ENCODE measurements at places on chromosomes 1 and 21. TPM values are rescaled to one million over a fixed set of nuclear protein-coding genes. Genes with fewer than 3 reads are reported as not detected.

PPP1R12B gene
- total RNA-seq, result 14.6 TPM

KRTAP10-5 gene
- not detected for total RNA-seq

LCE2A gene
- total RNA-seq, result 9.9 TPM

DNA sequence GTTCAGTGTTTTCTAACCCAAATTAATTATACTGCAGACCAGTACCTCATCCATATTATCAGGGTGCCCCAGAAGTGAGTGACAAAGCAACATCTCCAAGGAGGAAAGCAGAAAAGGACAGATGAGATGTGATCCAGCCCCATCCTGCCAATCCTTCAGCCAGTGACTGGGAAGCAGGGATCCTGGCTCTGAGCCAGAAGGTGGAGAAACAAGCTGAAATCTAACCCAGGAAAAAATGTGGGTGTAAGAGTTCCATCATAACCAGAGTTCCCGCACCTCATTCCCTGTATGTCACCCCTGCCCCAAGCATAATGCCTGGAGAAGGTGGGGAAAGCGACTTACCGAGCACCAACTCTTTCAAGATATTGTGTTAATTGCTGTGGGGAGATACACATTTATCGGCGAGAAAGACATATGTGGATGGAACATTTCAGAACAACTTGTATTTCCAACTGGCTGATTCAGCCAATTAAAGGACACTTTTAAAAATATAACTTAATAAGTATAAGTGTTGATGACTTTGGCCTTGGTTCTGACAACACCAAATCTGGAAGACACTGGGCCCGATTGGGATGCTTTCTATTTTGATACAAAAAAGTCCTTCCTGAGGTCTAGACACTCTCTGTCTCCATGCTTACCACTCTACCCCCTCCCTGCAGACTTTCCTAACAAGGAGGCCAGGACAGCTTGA lies 14.9 kb downstream of the PLEKHA6 start:
- H3K36me3 ChIP-seq, result no peaks in the 10 kb centered on the region
- H3K27ac ChIP-seq, result no peak overlapping the region
- no peak overlapping the region for H3K4me3 ChIP-seq
- peaks cover 31% of the 10 kb centered on the region for H3K4me1 ChIP-seq
- no peak for DNase-seq

DNA sequence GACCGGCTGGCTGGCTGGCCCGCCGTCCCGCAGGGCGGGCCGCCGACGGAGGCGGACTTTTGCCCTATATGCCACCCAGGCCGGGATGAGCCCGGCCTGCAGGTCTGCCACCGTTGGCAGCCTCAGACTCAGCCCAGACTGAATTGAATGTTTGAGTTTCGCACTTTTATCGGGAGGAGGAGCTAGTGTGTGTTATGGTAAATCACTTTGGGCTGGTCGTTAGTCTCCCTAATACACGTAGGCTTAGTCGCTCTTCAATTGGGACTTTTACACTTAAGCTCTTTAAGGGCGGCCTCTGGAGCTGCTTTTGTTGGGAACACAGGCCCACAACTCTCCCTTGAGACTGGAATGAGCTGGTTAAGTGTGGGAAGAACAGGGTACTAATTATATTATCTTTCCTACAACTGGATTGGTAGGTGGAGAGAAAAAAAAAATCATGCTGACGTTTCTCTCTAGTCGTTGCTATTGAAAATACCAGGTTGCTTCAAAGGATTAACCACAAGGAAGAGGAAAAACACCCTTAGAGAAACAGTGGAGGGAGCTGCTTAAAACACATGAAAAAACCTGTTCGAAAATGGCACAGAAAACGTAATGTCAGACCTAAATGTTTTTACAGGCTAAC lies 1.4 kb upstream of the IRF2BP2 start:
- peaks cover 22% of the 10 kb centered on the region for H3K36me3 ChIP-seq
- H3K4me1 ChIP-seq, result peaks cover 43% of the 10 kb centered on the region
- peak; percentile 89 for DNase-seq

DNA sequence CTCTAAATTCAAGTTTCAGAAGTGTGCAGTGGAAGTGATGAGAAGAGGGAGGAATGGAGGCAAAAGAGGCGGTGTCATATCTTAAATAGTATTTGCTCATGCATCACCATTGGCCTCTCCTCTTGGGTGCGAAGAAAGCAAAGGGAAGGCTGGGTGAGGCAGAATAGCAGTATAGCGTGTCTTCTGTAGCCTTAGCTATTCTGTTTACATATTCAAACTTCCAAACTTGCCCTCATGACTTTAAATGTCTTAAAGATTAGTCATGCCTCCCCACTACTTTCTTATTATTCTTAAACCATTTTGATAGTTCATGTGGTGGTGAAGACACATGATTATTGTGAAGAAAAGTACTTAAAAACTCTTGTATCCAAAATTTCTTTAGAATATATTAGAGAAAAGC lies 104.6 kb upstream of the TENT5C start:
- peak; percentile 24 for DNase-seq
- H3K27ac ChIP-seq, result no peak overlapping the region
- peaks cover 3% of the 10 kb centered on the region for H3K36me3 ChIP-seq
- H3K27me3 ChIP-seq, result no peaks in the 10 kb centered on the region
- no peak overlapping the region for H3K4me3 ChIP-seq
- H3K4me1 ChIP-seq, result no peaks in the 10 kb centered on the region

NBPF4 gene
- total RNA-seq, result not detected

SESN2 gene
- total RNA-seq, result 57.8 TPM

- DNase-seq, result peak; percentile 91
- H3K36me3 ChIP-seq, result no peaks in the 10 kb centered on the region
- peak overlapping the region; percentile 97 for H3K27ac ChIP-seq
- H3K27me3 ChIP-seq, result no peaks in the 10 kb centered on the region
- H3K4me1 ChIP-seq, result peaks cover 40% of the 10 kb centered on the region
- H3K4me3 ChIP-seq, result peak overlapping the region; percentile 52
Observed at GRCh38 chr1:19390901-19391595, 78.9 kb downstream of the SLC66A1 start.

DNA sequence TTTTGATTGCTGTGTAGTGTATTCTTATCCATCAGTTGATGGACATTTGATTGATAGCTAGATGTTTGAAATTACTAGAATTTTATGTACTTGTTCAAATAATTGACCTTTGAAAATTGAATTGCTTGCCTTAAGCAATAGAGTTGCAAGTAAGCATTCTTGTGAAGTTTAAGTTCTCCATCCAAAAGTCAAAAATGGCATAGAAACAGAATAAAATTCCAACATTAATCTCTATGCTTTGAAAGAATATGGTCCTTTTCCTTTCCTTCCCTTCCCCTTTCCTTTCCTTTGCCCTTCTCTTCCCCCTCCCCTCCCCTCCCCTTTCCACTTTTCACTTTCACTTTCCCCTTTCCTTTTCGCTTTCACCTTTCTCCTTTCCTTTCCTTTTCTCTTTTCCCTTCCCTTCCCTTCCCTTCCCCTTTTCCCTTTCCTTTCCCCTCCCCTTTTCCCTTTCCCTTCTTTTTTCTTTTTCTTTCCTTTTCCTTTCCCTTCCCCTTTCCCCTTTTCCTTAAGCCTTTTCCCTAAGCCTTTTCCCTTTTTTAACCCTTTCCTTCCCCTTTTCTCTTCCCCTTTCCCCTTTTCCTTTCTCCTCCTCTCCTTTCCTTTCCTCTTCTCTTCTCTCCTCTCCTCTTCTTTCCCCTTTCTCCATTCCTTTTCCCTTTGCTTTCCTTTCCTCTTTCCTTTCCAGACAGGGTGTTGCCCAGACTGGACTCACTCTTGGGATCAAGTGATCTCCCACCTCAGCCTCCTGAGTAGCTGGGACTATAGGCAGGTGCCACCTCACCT lies 67.4 kb downstream of the SASS6 start:
- DNase-seq, result no peak
- no peaks in the 10 kb centered on the region for H3K27me3 ChIP-seq
- H3K4me3 ChIP-seq, result no peak overlapping the region

DNA sequence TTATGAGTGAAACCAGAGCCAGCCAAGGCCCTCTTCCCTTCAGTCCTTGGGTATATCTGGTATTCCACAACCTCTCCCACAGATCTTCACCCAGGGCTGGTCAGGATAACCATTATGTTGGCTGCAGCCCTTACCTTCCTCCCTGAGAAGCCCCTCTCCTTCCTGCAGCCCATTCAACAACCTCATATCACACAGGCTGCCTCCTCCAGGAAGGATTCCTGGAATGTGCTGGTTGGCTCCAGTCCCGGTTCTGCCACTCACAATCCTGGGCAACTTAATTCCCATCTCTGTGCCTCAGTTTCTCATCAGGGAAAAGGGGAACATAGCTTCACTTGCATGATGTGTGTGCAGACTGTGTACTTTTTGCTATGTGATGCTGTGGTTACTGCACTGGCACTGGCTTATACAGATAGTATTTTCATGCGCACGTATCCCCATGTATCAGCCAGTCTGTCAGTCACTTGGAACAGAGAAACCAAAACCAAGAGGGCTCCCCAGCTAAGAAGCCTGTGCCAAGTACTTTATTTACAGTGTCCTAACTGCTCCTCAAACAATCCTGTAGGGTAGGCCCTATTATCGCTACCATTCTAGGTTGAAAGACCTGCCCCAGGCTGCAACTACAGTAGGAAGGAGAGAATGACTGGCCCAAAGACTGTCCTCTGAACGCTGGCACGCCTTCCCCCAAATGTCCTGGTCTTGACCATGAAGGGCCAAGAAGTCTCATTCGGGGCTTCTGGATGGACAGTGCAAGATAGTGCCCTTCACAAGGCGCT lies 39.9 kb upstream of the PPP1R15B start:
- no peaks in the 10 kb centered on the region for H3K4me1 ChIP-seq
- DNase-seq, result no peak
- H3K4me3 ChIP-seq, result no peak overlapping the region
- no peaks in the 10 kb centered on the region for H3K36me3 ChIP-seq
- H3K27me3 ChIP-seq, result no peaks in the 10 kb centered on the region
- no peak overlapping the region for H3K27ac ChIP-seq

GBP5 gene
- total RNA-seq, result 0.43 TPM

TMCO4 gene
- 25.9 TPM for total RNA-seq

TDRD5 gene
- not detected for total RNA-seq

DNA sequence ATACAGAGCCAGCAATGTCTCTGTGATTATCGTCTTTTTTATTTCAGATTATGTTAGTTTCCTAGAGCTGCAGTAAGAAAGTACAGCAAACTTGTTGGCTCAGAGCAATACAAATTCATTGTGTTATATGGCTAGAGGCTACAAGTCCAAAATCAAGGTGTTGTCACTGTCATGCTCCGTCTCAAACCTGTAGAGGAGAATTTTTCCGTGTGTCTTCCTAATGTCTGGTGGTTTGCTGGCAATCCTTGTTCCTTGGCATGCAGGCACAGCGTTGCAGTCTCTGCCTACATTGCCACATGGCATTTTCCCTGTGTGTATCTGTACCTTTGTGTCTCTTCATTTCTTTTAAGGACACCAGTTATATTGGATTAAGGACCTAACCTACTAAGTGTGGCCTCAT lies 244.4 kb downstream of the LRRIQ3 start:
- no peaks in the 10 kb centered on the region for H3K36me3 ChIP-seq
- H3K27ac ChIP-seq, result no peak overlapping the region
- H3K4me3 ChIP-seq, result no peak overlapping the region
- H3K27me3 ChIP-seq, result no peaks in the 10 kb centered on the region
- H3K4me1 ChIP-seq, result no peaks in the 10 kb centered on the region
- no peak for DNase-seq

DNA sequence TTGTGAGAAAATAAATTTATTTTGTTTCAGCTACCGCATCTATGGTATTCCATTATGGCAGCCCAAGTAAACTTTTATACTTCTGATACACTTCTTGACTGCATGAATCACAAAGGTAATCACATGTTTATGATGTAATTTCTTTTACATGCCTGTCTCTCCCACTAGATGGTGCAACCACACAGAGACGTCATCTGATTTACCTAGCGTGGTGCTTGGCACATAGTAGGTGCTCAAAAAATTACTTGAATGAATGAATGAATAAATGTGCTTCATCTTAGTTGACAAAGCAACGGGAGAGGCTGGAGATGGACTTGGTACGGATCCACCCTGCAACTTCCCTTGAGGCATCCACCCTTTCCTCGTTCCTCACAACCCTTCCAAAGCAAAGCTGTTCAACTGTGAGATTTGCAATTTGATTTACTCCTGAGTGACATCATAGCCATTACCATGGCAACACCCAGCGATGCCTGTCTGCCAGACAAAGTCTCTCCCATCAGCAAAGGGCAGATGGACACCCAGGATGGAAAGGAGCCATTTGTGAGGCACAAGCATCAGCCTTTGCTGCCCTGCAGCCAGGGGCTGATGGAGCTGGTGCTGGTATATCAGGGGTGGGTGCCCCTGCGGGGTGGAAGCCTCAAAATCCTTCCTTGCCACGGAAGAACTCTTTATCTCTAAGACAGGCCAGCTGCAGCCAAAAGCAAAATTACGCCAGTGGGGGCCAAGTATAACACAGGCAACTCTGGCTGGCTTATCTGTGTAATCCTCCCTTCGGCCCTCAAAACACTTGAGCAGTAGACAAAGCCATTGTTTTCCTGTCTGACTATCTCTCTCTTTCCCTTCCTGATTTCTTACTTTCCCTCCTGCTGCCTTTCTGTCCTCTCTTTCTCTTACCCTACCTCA lies 18.9 kb upstream of the VWA5B1 start:
- DNase-seq, result no peak
- H3K27ac ChIP-seq, result no peak overlapping the region
- no peaks in the 10 kb centered on the region for H3K4me1 ChIP-seq
- no peaks in the 10 kb centered on the region for H3K36me3 ChIP-seq
- peaks cover 13% of the 10 kb centered on the region for H3K27me3 ChIP-seq

CELA2B gene
- not detected for total RNA-seq

- peaks cover 9% of the 10 kb centered on the region for H3K4me1 ChIP-seq
- DNase-seq, result peak; percentile 12
- no peak overlapping the region for H3K4me3 ChIP-seq
- H3K27me3 ChIP-seq, result no peaks in the 10 kb centered on the region
Observed at GRCh38 chr1:116286541-116286971, 86.5 kb upstream of the ATP1A1 start.

DNA sequence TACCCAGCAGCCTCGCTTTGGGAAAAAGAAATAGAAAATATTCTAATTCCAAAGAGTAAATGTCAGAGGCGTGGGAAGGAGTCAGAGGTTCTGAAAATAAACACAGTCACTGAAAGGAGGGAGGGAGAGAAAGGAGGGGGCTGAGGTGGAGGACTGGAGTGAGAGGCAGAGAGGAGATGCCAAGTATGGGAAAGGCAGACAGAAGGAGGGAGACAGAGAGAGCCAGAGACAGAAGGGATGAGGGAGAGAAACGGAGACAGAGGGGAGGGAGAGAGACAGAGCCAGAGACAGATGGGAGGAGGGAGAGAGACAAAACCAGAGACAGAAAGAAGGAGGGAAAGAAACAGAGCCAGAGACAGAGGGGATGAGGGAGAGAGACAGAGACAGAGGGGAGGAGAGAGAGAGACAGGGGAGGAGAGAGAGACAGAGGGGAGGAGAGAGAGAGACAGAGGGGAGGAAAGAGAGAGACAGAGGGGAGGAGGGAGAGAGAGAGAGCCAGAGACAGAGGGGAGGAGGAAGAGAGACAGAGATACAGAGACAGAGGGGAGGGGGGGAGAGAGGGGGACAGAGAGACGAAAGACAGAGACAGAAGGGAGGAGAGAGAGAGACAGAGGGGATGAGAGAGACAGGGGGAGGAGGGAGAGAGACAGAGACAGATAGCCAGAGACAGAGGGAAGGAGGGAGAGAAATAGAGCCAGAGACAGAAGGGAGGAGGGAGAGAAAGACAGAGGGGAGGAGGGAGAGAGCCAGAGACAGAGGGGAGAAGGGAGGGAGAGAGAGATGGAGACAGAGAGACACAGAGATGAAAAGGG lies 525.5 kb downstream of the MATN1 start:
- H3K27me3 ChIP-seq, result no peaks in the 10 kb centered on the region
- H3K4me3 ChIP-seq, result no peak overlapping the region
- H3K27ac ChIP-seq, result no peak overlapping the region
- DNase-seq, result peak; percentile 74
- peaks cover 9% of the 10 kb centered on the region for H3K4me1 ChIP-seq
- H3K36me3 ChIP-seq, result no peaks in the 10 kb centered on the region

GRCh38 chr21:28705616-28706015 lies 287.1 kb downstream of the LTN1 start:
- no peak overlapping the region for H3K4me3 ChIP-seq
- DNase-seq, result peak; percentile 4
- H3K36me3 ChIP-seq, result no peaks in the 10 kb centered on the region
- no peaks in the 10 kb centered on the region for H3K27me3 ChIP-seq
- H3K27ac ChIP-seq, result no peak overlapping the region
- 0 out of 2 replicates have a peak, but pooled peaks cover 6% of the 10 kb centered on the region for H3K4me1 ChIP-seq

Measured in GM23248 (cell line).